ENCODE measurements at places on chromosomes 5 and 9.

GRCh38 chr5:157351802-157352092 lies 85.8 kb downstream of the CYFIP2 start:
- no peak for DNase-seq

DNA sequence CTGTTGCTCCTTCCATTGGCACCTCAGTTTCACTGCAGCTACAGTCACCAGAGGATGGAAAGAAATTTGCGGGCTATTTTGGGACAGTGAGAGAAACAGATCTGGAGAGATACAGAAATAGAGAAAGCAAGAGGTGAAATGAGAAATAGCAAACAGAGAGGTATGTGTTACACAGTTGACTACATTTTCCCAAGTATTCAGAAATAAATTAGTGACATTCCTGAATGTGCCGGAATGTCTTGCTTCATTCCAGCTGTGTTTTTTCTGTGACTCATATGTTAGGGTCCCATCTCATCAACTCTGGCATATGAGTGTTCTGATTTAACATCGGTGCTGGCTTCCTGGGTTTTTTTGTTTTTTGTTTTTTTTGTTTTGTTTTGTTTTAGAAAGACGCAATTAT lies 63.8 kb upstream of the ZNF462 start:
- no peak for DNase-seq

- no peak for DNase-seq
Measured at GRCh38 chr5:88880201-88880600, 2.8 kb downstream of the MEF2C start.

DNA sequence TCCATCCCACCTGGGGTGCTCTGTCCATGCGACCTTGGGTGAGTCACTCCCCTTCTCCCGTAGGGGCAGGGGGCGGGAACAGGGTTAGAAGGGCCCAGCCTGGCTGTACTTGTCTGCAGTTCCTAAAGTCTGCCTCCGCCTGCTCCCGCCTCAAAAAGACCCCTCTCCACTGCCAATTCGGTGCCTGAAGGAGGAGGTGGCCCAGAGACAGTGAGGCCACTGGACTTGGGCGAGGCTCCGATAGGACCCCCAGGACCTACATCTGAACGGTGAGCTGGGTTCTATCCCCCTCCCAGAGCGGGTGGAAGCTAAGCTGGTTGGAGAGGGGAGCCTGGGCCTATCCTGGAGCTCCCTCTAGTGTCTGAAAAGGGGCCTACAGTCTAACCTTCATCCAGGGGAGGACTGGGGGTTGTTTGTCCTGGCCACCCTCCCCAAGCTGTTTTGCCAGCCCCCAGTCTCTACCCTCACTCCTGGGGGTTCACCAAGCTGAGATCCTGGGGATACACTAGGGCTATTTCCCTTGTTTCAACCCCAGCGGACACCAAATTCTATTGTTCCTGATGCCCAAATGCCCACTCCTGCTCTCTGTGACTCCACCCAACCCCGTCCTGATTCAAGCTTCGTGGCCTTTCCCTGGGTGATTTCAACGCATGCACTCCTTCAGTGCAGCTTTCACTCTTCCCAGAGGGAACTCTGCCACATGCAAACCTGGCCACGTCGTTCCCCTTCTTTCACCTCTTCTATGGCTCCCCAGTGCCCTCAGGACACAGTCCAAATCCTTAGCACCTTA lies 6.1 kb upstream of the CRB2 start:
- peak; percentile 59 for DNase-seq

GRCh38 chr9:120182011-120182410 lies 398.0 kb downstream of the CDK5RAP2 start:
- no peak for DNase-seq

GRCh38 chr9:107472581-107473340 lies 16.8 kb downstream of the KLF4 start:
- DNase-seq, result no peak

DNA sequence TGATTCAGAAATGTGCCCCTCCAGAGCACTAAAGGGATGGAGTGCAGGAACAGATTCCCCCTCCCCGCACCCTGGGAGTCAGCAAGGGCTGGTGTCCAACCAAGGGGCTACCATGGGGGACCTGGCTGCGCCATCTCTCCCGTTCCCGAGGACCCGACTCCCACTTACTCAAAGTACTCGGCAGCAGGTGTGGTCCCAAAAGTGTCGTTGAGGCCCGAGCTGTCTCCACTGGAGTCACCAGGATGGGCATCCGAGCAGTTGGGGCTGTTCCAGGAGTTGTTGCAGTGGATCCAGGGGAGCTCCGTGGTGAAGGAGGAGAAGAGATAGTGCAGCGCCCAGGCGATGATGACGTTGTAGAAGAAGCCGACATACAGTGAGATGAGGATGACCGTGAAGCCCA lies 12.9 kb downstream of the SLC6A3 start:
- no peak for DNase-seq

DNA sequence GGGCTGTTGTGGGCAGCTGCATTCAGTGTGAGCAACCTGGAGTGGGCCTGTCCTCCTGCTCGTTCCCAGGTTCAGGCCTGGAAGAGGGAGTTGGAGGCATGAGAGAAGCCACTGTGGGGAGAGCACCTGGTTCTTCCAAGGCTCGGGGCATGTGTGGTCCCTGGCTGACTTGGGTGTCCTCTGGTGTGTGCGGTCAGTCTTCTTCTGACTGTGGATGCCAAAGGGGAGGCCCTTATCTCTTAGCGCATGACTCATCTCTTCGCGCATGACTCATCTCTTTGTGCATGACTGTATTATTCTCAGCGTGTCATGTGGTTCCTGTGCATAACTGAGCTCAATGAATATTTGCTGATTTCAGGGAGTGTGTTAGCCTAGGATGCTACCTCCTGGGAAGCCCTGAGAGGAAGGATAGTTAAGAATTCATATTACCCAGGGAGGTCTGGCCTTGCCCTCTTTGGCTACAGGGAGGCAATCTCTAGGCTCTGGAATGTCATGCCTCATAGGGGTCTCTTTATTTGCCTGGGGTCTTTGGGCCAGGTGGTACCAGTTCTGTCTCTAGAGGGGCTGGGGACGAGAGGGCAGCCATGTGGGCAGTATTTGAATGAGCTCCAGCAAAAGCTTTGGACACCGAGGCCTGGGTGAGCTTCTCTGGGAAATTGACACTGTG lies 188.7 kb downstream of the HSPA4 start:
- peak; percentile 82 for DNase-seq

DNA sequence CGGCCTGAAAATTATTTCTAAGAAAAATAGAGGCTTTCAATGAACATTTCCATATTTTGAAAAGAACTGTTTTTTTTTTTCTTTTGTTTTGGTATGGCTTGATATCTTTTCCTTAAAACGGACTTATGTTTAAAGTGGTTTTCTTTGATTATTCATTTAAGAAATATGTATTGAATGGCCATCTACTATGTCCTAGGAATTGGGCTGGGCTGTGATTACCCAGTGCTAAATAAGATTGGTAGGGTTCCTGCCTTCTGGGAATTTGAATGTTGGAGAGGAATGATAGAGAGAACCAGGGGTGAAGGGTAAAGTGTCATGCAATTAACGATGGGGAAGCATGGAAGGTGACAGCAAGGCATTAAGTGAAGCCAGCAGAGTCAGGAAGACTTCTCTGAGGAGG lies 33.2 kb downstream of the TNFSF8 start:
- no peak for DNase-seq

- DNase-seq, result no peak
Measured at GRCh38 chr5:132928062-132928407, 35.4 kb downstream of the AFF4 start.

- no peak for DNase-seq
Measured at GRCh38 chr9:94872891-94873511, 146.5 kb downstream of the AOPEP start.

DNA sequence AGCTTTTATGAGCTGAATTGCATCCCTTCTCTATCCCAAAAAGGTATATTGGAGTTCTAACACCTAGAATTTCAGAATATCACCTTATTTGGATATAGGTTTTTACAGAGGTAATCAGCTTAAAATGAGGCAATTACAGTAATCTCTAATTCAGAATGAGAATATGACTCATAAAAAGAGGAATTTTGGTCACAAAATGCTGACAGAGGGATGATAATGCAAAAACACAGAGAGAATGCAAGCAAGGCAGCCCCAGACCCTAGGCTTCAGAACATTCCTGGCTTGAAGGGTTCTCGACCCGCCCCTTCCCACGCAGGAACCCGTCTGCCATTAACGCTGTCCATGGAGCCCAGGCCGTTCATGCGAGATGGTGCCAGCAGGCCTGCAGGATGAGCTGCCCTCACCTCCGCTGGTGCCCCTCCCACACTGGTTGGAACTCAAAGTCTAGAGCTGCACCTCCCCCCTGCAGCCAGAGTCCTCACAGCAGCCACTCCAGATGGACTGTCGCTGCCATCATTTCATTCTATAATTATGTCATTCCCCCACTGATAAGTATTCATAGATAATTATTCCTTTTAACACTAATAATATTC lies 1173.4 kb upstream of the ACO1 start:
- DNase-seq, result no peak

- no peak for DNase-seq
Measured at GRCh38 chr9:135230386-135230765, 142.9 kb downstream of the OLFM1 start.

GRCh38 chr9:85483208-85483607 lies 258.5 kb downstream of the AGTPBP1 start:
- DNase-seq, result no peak

DNA sequence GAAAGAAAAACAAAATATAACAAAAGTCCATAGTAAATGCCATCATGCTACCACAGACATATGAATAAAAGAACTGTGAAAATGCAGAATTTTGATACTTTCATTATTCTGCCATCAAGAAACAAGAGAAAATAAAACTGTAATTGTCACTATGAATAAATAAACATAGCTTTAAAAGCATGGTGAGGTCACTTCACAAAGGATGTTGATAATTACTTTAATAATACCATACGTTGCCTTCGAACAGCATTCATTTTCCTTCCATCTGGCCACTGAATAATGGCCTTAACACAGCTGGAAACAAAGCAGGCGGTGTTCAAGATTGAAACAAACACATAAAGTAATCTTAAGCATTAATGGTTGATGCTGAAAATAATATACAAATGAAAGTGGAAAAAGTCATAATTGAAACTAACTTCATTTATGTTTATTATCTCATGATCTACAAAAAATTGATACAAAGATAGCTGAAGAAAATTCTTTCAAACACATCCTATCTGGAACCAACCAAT lies 102.0 kb downstream of the AGTPBP1 start:
- DNase-seq, result no peak

DNA sequence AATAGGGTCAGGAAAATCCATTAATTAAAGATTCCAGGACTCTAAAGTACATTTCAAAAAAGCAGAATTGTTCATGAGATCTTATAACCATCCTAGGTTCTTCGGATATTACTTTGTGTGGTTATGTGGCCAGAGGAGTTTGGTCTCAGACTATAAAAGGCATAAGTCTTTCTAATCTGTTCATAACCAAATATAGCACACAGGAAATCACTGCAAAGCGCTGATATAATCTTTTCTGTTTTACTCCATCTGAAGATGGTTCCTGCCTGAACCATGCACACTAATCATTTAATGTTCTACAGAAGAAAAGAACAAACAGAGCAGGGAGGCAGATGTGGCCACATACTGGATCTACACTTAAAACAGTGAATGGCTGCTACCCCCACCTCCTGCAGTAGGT lies 182.8 kb downstream of the SEMA5A start:
- no peak for DNase-seq

GRCh38 chr5:9125852-9126251 lies 420.0 kb downstream of the SEMA5A start:
- no peak for DNase-seq

- DNase-seq, result no peak
Measured at GRCh38 chr9:71506821-71507220, 261.5 kb downstream of the CEMIP2 start.

GRCh38 chr5:76099756-76100155 lies 16.6 kb downstream of the SV2C start:
- no peak for DNase-seq

DNA sequence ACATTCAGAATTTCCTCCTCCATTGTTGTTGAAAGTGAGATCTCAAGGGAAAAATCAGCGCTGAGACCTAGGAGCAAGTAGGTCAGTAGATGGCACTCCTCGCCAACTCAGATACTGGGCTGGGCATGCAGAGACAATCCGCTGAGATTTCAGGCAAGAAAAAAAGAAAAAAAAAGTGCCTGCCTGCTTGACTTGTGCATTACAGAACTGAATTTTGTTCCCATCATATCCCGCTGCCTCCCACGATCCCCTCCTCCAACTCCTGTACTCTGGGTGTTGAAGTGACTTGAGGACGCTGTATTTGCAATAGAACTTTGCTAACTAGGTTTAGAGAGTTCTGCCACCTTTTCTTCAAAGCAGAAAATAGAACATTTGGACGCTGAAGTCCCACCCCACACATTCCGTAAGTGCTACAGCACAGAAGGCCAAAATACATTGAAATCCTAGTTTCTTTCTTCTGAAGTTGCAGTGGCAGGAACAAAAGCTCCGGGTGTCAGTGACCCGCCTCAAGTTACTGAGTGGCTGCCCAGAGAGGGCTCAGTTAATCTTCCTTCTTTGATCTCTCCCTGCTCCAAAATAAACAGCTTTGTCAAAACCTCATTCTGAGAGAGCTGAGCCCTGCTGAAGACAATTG lies 265.8 kb downstream of the MLLT3 start:
- DNase-seq, result peak; percentile 85

DNA sequence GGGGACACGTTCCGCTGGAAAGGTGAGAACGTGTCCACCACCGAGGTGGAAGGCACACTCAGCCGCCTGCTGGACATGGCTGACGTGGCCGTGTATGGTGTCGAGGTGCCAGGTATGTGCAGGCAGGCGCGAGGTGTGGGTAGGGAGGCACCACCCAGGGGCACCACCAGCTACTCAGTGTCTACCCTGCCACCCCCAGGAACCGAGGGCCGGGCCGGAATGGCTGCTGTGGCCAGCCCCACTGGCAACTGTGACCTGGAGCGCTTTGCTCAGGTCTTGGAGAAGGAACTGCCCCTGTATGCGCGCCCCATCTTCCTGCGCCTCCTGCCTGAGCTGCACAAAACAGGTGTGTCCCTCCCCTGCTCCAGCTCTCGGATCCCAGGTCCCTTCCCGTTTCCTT lies 15.1 kb downstream of the SLC27A4 start:
- no peak for DNase-seq

DNA sequence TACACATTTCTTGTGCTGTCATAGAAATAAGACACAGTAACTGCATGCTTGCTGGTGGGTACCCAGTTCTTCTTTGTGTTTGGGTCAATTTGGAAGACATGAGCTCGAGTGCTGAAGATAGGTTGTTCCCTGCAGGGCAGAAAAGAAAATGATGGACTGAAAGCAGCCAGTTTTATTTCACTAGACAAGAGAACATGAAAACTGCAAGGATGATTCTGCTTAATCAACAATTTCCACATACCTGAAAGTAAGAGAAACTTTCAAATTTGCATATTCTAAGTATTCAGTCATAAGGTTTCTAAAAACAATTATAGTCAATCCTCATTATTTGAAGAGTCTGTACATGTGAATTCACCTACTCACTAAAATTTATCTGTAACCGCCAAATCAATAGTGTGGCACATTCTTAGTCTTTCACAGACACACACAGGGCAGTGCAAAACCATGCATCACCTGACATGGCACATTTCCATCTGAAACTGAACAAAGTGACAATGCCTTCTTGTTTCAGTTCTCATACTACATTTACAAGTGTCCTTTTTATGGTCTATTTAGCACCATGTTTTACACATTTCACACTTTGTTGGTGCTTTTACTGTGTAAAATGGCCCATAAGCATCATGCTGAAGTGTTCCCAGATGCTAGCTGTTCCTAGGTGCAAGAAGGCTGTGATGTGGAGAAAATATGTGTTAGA lies 56.9 kb downstream of the HOMER1 start:
- DNase-seq, result no peak

GRCh38 chr9:128153060-128153946 lies 4.0 kb downstream of the LCN2 start:
- no peak for DNase-seq

- DNase-seq, result no peak
Measured at GRCh38 chr5:72991394-72991793, 35.6 kb downstream of the FCHO2 start.
